ENCODE measurements at places on chromosomes 7 and 10. TPM values are rescaled to one million over a fixed set of nuclear protein-coding genes. Genes with fewer than 3 reads are reported as not detected.

LIPM gene
- not detected for total RNA-seq

SLC26A3 gene
- not detected for total RNA-seq

CASTOR2 gene
- 3.7 TPM for total RNA-seq

COMTD1 gene
- 74.2 TPM for total RNA-seq

ZNF503 gene
- total RNA-seq, result 11.6 TPM

SFRP4 gene
- total RNA-seq, result 19.4 TPM

ANXA8 gene
- 0.68 TPM for total RNA-seq

PLXDC2 gene
- total RNA-seq, result 4.7 TPM

MNX1 gene
- total RNA-seq, result 14.5 TPM

PHTF2 gene
- total RNA-seq, result 5.1 TPM

MCM10 gene
- 47.0 TPM for total RNA-seq

EBF3 gene
- total RNA-seq, result not detected

GIMAP7 gene
- not detected for total RNA-seq

ZNF273 gene
- 1.1 TPM for total RNA-seq

GIMAP5 gene
- total RNA-seq, result not detected

ITGA8 gene
- total RNA-seq, result not detected

FAM25A gene
- total RNA-seq, result not detected

TUBAL3 gene
- not detected for total RNA-seq

MBLAC1 gene
- total RNA-seq, result 2.5 TPM

STK17A gene
- total RNA-seq, result 68.4 TPM

SDK1 gene
- 8.7 TPM for total RNA-seq

HYAL4 gene
- total RNA-seq, result not detected

LEP gene
- not detected for total RNA-seq

RBP4 gene
- total RNA-seq, result not detected
